Hematopoietic multipotent progenitor cell (in vitro differentiated cells): ENCODE measurements at places on chromosomes 1 and 21.

DNA sequence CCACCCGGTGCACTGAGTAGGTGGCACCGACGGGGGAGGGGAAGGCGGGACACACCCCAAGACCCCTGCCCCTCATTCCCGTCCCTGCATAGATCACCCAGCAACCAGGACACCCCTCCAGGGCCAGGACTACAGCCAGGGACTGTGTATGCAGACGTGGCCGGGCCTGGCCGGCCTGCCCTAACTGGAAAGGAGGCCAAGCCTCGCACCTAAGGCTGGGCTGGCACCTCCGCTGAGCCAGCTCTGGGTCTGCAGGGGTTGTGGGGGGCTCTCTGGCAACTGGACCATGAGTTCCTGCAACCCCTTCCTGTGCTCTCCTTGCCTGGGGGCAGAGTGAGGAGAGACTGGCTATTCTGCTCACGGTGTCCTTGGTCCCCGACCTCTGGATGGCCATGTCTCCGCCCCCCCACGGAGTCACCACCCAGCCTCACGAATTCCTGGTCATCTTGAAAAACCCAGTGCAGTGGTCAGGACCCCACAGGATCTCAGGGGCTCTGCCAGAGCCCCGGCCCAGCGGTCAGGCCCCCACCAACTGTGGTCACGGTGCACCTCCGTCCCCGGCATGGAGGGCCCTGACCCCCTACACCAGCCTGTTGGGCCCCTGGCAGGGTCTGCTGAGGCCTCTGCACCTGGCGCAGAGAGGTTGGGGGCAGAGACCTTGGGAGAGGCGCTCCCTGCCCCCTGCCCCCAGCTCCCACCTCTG is 1.1 kb upstream of the FNDC10 start:
- DNase-seq = no peak

DNA sequence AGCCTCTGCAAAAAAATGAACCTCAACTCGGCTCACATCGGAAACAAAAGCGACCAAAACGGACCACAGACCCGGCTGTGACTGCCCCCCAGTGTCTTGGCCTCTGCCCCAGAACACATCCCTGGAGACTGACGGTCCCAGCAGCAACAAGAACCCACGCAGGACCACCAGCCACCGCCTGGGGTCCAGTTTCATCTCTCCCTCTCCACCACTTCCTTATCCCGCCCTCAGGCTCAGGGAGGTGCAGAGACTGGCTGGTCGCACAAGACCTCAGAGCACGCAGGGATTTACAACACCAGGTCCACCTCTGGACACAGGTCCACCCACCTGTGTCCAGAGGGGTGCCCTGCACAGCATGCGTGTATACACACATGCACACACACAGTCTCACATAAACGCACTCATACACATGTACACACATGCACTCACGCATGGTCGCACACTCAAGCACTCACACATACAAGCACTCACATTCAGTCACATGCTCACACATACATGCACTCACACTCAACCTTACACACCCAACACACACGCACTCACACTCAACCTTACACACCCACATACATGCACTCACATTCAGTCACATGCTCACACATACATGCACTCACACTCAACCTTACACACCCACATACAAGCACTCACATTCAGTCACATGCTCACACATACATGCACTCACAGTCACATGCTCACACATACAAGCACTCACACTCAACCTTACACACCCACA is 18.6 kb upstream of the TMEM52 start:
- DNase-seq = no peak

- DNase-seq = no peak
These were observed at the start of gene CD164L2 for GRCh38 chr1:27383039-27383605. TSS of gene CD164L2 (minus strand) at chr1:27383333. CDS start at chr1:27383239, 94 bp downstream.

DNA sequence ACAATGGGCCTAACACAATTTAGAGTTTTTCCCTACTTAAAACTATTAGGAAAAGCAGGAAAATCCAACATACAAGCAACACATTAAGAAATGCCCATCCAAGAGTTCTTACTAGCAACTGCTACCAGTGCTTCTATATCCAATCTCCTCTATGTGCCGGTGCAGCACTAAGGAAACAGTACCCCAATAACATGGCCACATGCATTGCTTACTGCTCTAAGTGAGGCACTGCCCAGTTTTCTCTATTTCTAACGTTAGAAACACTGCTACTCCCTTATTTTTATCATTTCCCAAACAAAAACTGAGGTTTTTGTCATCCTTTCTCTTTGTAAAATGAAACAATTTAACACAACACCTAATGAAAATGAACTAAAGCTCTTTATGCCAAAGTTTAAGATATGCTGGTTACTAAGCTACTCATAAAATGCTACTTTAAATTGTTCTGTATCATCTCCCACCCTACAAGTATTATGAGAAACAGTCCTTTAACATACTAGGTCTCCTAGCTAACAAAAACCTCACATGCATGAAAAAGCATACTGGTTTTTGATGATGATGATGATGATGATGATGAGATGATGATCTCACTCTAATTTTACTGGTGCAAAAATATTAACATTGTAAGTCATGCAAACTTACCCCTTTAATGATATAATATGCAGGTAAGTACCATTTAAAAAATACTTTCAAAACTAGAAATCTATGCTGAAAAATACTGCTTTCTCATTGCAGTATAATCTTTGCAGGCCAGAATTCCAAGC is 90.7 kb upstream of the TTC39A start:
- no peak for DNase-seq

DNA sequence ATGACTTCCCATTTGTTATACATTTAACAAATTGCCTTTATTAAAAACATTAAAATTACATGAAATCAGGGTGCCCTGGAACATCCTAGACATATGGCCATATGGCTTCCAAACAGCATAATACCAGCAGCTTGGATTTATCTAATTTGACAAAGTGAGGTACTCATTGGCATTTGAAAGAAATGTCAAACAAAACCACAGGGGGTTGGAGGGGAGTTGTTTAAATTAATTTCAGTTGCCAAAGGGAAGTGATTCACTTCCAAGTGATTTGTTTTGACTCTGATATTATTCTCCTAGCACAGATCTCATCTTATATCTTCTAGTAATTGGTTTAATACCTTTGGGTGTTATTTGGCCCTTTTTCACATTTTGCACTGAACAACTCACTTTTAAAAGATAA is 24.5 kb upstream of the POU2F1 start:
- DNase-seq = no peak

- no peak for DNase-seq
These were observed 507.2 kb downstream of the LTN1 start for GRCh38 chr21:28485301-28486022.

GRCh38 chr1:190169311-190170067 is 308.2 kb downstream of the BRINP3 start:
- no peak for DNase-seq
